ENCODE measurements at places on chromosomes 11 and 22.

DNA sequence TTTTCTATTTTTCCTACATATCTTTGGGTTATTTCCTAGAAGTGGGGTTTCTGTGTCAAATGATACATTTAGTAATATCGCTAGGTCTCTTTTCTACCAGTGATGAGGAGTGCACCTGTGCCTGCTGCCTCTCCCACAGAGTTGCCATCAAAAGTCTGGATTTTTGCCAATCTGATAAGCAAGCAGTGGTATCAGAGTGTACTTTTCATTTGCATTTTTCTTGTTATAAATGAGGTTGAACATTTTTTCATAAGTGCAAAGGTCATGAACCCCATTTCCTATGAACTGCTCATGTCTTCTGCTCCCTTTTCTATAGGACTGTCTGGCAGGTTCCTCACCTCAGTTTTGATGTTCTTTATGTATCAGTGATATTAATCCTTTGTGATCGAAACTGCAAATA is 1.7 kb downstream of the TRPM5 start:
- no peak for DNase-seq

DNA sequence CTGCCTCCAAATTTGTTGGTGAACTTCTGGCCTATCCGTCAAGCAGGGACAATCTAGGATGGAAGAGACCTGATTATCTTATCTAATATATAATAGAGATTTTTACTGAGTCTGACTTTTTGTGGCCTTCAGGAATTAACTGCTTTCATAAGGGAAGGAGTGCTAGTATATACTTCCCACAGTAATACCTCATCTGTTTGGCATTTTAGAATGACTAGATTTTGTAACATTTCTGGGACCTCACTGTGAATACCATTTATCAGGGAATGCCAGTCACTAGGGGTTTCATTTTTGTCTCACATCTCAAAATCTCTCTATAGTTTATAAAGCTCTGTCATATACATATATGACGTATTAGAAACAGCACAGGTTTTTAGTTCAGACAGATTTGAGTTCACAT is 114.3 kb downstream of the INSC start:
- DNase-seq = no peak

DNA sequence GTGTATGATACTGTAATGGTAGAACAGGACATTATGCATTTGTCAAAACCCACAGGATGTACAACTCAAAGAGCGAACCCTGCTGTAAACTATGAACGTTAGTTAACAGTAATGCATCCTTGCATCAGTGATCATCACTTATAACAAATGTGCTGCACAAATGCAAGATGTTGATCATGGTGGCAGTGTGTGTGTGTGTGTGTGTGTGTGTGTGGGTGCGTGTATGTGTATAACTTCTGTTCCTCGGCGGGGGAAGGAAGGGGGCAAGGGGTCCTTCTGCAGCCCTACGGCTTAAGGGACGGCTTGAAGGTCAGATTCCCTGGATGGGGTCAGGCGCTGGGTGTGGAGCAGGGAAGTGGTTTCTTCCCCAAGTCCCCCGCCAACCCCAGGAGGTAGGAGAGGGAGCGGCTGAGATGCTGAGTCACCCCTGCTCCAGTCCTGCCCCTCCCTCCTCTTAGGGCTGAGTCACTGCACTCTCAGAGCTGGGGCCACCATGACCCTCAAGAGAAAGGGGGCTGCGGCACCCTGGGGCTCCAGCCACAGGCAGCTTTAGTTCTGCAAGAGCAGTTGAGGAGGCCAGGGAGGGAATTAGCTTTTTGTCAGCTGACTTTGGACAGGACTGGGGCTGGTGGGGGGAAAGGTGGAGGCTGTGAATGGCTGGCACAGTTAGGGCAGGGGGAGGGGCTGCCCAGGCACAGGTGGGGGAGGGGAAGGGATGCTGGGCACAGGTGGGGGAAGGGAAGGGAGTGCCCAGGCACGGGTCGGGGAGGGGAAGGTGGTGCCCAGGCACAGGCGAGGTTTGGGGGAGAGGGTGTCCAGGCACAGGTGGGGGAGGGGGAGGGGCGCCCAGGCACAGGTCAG is 8.8 kb upstream of the CTSD start:
- no peak for DNase-seq

- DNase-seq = no peak
These were observed 16.6 kb downstream of the DERL3 start for GRCh38 chr22:23822101-23822671.

GRCh38 chr22:20395181-20395906 is 1.4 kb downstream of the ZNF74 start:
- no peak for DNase-seq

GRCh38 chr22:21051145-21051830 is 5.5 kb downstream of the LRRC74B start:
- peak; percentile 65 for DNase-seq

DNA sequence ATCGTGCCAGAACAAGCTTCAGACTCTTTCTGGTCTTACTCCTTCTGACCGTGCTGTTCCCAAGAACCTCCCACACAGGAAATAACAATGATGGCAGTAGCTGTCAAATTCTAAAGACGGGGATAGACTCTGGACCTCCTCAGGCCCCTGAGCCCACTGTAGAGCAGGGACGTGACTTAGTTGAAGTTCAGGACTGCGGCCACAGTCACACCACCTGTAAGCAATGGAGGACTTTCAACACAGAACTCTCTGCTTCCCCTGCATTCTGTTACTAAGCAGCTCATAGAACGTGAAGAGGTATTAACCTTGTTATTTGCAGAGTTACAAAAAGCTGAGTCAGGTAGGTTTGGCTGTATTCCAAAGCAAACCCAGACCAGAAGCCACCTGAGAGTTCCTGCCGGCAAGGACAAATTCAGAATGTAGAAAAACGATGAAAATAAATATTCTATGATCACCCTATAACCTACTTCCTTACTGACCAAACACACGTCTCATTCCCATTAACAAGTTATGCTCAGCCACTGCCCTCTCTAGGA is 12.7 kb downstream of the TMEM45B start:
- no peak for DNase-seq

DNA sequence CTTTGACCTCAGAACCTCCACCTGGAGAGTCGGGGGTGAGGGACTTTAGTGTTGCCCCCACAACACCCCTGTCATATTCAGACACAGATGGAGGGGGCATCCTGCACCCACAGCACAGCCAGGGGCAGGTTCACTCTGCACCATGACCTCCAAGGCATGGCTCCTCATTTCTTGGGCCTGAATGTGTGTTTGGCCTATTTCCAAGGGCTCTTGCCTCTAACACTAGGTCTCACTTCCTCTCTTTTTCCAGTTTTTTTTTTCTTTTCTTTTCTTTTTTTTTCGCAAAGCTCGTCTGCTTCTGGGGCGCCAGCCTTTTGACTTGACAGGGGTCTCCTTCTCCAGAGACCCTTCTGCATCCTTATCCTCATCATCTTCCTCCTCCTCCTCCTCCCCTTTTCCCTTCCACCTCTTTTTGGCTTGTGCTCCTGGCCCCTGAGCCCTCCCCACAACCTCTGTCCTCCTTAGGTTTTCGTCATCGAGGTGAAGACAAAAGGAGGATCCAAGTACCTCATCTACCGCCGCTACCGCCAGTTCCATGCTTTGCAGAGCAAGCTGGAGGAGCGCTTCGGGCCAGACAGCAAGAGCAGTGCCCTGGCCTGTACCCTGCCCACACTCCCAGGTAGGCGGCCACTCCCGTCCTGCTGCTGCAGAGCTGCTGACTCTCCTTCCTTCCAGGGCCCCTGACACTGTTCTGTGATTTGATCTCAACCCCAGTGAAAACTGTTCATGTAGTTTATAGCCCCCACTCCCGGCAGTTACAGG is 3.8 kb downstream of the NCF4 start:
- no peak for DNase-seq

GRCh38 chr22:35638410-35638809 is 9.8 kb upstream of the APOL6 start:
- no peak for DNase-seq

- DNase-seq = no peak
These were observed 74.2 kb downstream of the MORC2 start for GRCh38 chr22:30894371-30894740.

- DNase-seq = no peak
These were observed 7.7 kb downstream of the SCN2B start for GRCh38 chr11:118168751-118169150.

DNA sequence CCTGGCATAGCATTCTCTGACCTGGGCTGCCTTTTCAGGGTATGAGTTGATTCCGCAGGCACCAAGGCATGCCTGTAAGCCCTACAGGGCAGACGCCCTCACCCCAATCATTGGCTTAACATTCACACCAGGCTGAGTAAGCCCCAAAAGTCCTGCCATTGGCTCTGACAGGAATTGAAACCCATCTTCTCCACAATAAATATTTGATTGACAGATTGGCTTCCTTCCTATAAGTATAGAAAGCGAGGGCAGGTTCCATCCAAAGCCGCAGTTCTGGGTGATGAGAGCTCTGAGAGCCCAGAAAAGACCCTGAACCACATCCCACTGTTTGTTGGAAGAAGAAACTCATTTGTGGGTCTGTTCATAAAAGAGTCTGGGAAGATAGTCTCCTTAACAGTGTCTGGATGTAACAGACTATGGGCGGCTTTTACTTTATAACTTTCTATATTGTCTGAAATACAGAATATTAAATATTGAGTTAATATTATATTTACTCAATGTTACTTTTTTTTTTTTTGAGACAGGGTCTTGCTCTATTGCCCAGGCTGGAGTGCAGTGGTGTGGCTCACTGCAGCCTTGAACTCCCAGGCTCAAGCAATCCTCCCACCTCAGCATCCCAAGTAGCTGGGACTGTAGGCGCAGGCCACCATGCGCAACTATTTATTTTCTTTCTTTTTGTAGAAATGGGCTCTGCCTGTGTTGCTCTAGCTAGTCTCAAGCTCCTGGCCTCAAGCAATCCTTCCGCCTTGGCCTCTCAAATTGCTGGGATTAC is 46.8 kb downstream of the FAM83F start:
- DNase-seq = no peak

GRCh38 chr11:69274531-69275016 is 19.4 kb upstream of the MYEOV start:
- DNase-seq = peak; percentile 84

- no peak for DNase-seq
These were observed 30.4 kb downstream of the OR10A6 start for GRCh38 chr11:7900686-7901085.

GRCh38 chr22:49753276-49753890 is 74.3 kb downstream of the BRD1 start:
- DNase-seq = no peak

GRCh38 chr11:123196060-123196714 is 1.1 kb upstream of the CLMP start:
- DNase-seq = no peak
